ENCODE measurements at places on chromosomes 11 and 22.

- no peak for DNase-seq
Observed at GRCh38 chr11:131637469-131638175, 267.2 kb downstream of the NTM start.

GRCh38 chr11:27699242-27699925 lies 871 bp downstream of the BDNF start:
- no peak for DNase-seq

- no peak for DNase-seq
Observed at GRCh38 chr11:65434057-65434666, 11.6 kb downstream of the NEAT1 start.

GRCh38 chr11:48900131-48900800 lies 83.4 kb downstream of the TRIM51G start:
- peak; percentile 4 for DNase-seq

DNA sequence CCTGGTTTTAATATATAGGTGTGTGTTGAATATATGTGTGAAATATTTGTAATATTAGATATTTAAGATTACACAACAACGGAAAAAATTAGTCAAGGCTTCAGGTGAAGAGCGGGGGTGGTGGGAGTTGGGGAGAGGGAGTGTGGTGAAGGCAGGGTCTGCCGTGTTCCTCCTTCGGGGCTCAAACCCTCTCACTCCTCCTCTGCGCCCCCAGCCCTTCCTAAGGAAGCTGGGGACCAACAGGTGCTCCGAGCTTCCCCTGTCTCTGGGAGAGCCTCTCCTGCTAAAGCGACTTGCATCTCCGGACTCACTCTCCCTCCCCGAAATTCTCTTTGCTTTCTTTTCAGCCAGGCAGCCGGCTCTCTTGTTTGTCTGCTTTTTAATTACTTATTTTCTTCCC lies 960 bp upstream of the CADM1 start:
- no peak for DNase-seq

GRCh38 chr11:126426820-126427749 lies 71.6 kb downstream of the ST3GAL4 start:
- DNase-seq, result no peak

- DNase-seq, result no peak
Observed at GRCh38 chr22:49554296-49554625, 273.4 kb downstream of the BRD1 start.

DNA sequence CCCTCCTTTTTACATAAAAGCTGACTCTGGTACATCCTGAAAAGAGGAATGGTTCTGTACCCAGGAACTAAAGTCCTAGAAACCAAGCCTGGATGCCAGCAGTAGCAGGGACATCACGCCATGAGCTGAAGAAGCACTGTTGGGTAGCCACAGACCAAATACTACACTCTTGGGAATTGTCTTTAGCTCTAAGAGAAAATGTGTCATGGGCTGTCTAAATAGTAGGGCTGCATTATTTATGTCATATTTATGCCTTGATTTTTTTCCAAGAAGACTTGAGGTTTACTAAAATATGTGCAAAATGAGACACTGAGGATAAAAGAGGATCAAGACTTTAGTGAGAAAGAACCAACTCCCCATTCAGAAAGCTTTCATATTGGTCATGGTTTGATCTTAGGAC lies 213.6 kb downstream of the RAB38 start:
- no peak for DNase-seq

DNA sequence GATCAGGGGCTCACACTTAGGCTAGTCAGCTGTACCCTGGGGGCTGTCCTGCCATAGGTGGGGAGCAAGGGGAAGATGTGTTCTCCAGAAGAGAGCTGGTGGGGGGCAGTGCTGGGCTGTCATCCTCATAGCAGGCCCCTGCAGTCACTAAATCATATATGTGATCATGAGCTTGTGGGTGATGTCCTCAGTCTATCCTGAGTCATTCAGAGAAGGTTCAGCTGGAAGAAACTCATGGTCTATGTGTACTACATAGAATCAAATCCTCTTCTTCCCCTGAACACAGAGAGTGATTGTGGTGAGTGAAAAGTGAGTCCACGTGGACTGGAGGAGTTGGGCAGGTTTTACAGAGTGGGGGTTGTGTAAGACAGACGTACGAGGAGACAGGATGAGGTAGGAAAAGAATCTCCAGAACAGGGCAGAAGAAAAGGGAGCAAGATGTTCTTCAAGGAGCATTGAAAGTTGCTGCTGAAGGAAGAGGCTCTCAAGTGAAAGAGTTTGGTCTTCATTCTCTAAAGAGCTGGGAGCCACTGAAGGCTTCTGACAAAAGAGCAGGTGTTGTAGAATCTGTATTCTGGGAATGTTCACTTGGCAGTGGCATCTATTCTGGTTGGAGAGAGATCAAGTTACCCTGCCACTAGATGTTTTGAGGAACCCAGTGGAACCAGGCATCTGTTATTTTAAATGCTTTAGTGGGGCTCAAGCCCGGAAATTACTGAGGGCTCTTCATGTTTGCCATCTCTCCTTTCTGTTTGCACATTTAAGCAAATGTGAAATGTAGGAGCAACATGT lies 68.9 kb downstream of the C22orf31 start:
- DNase-seq, result no peak

GRCh38 chr22:45201678-45202332 lies 38.1 kb downstream of the NUP50 start:
- no peak for DNase-seq

- DNase-seq, result no peak
Observed at GRCh38 chr11:80816966-80817365, 1376.1 kb upstream of the TENM4 start.

GRCh38 chr11:118914178-118914918 lies 11.4 kb downstream of the BCL9L start:
- peak; percentile 62 for DNase-seq

- DNase-seq, result no peak
Observed at GRCh38 chr11:61627850-61628661, 47.2 kb upstream of the SYT7 start.

DNA sequence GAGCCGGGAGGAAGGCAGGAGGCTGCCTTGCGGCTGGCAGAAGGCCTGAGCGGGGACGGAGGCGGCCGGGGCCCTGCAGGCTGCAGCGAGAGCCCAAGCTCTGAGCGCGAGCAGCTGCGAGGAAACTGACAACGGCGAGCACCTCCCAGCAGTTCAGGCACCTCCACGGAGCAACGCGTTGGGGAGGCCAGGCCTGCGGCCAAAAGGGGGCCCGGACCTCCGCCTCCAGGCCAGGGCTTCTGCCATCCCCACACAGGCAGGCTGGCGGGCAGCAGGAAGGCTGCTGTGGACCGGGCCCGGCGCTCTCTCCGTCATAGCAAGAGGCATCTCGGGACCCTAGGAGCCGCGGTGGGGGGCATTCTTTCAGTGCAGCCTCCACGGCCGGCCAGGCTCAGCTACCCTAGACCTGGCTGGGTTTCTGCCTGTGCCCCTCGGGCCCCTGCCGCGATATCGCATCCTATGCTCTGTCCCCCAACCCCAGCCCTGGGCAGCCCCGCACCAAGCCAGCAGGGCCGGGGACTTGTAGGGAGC lies 22.9 kb upstream of the SLC22A12 start:
- no peak for DNase-seq

DNA sequence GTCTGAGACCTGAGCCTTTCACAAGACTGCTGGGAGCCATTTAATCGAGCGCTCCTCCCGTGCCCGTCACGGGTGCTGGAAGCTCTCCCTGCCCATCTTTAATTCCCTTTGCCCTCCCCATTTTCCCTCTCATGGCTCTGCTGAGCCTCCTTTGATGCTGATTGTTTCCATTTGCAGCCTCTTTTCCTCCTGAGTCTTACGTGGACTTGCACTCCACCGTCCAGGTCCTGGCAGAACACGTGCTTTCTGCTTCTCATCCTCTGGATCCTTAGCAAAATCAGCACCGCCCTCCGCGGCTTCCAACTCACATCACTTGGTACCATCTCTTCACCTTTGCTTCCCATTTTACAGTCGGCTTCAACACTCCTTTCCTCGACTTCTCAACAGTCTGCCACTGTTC lies 7.3 kb downstream of the IFT27 start:
- no peak for DNase-seq

DNA sequence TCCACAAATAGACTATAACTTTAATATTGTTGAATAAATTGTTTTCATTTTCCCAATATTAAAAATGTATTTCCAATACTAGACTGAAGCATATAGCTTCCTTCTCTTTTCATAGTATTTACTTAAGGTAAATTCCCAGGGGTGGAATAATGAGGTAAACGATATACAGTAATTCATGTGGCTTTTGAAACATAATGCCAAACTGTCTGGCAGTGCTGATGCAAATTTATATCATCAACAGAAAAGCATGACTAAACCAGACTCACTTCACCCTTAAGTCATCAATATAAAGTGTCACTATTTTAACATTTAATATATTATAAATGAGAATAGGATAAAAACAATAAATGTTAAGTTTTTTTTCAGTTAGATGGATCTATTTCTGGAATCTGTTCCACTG lies 13.6 kb downstream of the C2CD3 start:
- DNase-seq, result no peak

DNA sequence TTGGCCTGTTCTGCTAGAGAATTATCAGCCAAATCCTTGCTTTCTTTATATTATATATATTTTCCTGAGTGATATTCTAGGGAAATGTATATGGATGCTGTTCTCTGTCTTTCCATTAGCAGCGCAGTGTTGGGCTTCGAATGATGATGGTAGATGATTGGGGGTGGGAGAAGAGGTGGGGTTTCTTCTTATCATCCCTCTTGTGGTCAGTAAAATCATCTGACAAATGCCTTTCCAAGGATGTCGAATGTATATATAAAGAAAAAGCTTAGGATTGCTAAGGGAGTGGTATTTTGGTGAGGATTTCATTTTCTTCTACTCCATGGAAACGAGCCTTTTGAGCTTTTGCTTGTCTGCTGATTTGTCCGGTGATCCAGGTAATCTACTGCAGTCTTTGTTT lies 48.9 kb downstream of the ARHGEF12 start:
- DNase-seq, result no peak

Data from T-helper 1 cell (primary cell).